ENCODE measurements at places on chromosomes 11 and 22.

- no peak for DNase-seq
Measured at GRCh38 chr11:1566381-1567051, 5.6 kb downstream of the DUSP8 start.

DNA sequence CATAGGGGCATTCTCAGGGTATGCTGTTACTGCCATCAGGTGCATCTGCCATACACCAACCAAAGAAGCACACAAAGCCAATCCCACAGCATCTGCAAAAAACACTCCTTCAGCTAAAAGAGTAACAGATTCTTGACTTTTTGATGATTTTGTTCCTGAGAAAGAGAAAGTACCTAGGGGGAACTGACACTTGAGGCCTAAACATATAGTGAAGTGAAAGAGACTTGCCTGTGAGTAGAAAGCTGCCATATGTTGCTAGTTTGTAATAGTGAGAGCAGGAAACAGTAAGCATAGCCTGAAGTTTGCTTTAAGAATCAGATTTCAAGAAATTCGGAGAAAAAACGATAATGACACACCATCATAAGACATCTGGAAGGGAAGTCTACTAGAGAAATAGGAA, 97.9 kb upstream of the CTSC start:
- no peak for DNase-seq

DNA sequence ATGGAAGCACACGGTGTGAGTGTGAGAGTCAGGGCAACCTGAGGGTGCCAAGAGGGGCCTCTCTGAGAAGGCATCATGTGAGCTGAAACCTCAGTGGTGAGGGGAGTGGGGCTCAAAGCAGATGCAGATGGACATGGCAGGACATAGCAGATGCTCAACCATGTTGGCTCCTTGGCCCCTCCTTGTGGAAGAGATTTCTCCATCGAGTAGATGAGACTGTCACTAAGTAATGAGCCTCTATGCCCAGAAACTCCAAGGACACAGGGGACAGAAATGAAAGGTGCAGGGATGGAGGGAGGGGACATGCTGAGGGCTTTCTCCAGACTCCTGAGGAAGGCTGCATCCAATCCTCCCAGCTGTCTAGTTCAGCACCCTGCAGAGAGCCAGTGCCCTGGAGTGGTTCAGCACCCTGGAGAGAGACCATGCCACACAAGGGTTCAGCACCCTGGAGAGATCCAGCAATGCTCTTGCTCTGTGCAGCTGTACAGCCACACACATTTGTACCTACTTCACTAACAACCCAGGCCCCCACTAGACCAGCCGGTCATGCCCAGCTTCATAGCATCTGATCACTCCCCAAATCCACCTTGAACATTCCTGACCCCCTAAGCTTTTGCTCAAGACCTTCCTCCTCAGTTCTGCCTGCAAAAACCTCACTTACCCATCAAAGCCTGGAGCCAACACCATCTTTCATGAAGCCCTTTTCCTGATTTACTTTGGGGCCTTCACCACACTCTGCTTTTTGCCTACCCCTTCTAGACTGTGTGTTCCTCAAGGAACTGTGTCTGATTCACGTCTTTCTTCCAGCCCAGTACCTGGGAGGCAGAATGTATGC, 252.0 kb downstream of the CTTN start:
- DNase-seq, result peak; percentile 17

DNA sequence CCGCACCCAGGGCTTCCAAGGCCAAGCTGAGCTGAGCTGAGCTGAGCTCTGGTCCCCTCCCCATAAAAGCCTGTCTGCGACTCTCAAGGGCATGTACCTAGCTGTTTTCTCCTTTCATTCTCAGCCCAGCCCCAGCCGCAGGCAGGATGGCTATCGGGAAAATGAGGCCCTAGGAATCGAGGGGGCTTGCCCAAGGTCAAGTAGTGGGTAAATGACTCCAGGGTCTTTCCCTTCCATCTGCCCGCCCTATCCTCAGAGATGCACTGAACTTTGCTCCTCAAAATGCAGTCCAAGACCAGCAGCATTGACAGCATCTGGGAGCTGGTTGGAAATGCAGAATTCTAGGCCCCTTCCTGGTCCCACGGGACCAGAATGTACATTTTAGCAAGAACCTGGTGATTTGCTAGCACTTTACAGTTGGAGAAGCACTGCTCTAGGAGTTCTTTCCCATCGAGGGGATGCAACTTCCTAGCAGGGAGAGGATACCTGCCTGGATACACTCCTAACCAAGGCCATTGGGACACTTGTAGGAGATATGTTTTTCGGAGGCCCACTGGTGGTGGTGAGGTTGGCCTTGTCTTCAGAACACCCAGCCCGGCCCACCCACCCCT, 43.2 kb upstream of the ACCSL start:
- DNase-seq, result no peak

DNA sequence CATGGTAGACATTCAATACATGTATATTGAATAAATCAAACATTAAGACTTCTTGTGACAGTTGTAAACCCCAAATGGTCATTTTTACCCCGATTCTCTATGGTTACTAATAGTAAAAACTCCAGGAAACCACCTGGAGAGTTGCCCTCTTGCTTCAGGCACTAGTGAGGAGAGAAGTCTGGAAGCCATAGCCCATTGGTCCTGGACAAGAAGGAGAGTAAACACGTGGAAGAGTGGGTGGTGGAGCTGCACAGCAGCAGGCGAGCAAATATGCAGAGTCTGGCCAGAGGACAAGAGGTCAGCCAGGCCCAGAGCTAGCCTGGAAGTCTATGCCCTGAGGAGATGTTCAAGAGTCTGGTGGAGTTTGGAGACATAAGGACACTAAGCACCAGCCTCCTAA, 17.7 kb downstream of the DCHS1 start:
- no peak for DNase-seq

Measured in activated T-cell treated with anti-CD3 and anti-CD28 coated beads for 48 hours (primary cell).